ENCODE measurements at places on chromosomes 1 and 21.

DNA sequence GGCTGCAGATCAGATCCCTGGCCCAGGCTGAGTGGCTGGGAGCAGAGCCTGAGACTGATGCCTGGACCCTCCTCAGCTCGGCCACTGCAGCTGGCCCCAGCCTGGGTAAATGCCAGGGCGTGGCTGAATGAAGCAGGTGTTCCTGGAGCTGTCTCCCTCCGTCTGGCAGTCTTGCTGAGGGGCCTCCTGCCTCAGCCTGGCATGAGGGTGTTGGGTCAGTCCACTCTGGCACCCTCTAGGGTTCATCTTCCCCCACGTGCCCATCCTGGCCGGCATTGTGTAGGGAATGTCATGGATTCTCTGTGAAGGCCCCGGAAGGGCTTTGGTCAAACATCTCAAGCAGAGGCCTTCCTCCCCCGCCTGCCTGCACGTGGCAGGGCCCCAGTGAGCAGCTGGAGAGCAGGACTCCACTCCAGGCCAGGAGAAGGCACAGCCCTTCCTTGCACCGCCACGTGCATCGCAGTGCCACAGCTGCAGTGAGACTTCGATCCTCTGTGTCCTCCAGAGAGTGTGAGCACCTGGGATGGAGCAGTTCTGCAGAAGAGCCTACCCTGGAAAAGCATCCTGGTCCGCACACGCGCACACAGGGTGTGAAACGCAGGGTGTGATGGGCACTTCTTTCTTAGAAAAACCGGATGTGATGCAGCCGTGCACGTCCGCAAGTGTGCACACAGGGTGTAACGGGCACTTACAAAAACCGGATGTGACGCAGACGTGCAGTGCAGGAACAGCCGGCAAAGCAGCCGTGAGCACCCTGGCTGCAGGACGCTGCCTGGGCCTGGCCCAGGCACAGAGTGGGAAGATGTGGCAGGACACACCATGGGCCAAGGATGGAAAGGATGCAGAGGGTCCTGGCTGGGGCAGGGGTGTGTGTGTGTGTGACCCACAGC, 4.6 kb upstream of the KRTAP10-4 start:
- no peak for DNase-seq

GRCh38 chr1:203505526-203506204, 11.7 kb downstream of the OPTC start:
- DNase-seq: no peak

- DNase-seq: peak; percentile 50
Measured at GRCh38 chr1:197725044-197725443, 50.2 kb downstream of the DENND1B start.

- DNase-seq: no peak
Measured at GRCh38 chr1:236282425-236282716, 613 bp upstream of the ERO1B start.

- no peak for DNase-seq
Measured at GRCh38 chr1:175237389-175237788, 44.8 kb upstream of the KIAA0040 start.

DNA sequence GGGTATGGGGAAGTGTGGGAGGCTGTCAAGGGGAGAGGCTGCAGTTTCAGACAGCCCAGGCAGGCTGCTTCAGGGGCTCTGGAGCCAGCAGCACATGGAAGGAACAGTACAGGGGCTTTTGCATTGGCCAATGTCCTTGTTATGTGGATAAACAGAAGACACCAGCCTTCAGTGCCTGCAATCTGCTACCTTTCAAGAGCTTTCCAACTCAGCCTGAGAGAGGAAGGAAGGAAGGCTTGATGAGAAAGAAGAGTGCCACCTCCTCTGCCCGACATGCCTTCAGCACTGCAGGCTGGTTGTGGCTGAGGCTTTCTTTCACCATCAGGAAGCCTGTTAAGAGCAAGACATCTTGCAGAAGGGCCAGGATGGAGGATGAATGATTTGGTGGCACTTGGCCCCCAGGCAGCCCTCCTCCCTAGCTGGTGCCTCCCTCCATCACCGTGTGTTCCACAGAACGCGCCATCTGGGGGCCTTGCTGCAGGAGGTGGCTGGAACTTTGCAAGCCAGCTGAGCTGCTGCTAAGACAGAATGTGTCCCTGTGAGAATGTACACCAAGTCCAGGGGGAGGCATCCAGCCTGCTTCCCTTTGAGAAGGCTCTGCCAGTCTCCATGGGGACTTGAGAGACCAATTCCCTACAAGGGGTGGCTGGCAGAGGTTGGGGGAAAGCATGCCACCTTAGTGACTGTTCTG, 372.4 kb upstream of the PROX1 start:
- no peak for DNase-seq

Measured in K562 (cell line).